MCF 10A (cell line): ENCODE measurements at places on chromosomes 5 and 9. TPM values are rescaled to one million over a fixed set of nuclear protein-coding genes. Genes with fewer than 3 reads are reported as not detected.

The CDH18 gene
- not detected in 2 replicates for total RNA-seq

DNA sequence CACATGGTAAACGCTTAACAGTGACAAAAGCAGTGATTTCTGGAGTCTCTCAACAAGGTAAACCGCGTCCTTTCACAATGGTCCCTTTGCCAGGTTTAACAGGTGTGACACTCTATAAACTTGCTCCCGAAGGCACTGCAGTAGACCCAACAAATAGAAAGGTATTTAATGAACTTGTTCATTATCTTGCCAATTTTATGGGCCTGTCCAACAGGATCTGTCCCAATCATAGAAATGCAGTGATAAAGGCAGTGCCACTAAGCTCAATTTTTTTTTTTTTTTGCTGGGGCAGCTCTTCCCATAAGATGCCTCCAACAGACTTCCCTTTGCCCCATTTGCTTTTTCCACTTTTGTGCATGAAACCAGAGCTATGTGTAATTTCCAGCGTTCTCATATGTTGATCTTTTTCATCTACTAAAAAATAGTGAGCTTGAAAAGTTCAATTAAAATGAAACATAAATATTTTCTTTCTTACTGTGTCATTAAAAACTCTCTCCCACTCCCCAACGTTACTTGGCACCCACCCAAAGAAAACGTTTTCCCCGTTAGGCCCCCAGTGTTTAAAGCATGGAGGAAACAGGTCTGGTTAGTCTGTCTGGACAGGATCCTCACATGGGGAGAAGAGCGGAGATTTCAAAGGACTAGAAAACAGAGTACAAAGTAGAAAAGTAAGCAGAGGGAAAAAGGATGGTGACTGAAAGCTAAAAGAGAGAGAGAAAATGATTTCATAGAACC is 80.9 kb upstream of the SPATA31D4 start:
- no peaks in the 10 kb centered on the region for H3K27me3 ChIP-seq
- DNase-seq: no peak
- no peak overlapping the region for H3K27ac ChIP-seq
- peaks cover 7% of the 10 kb centered on the region for H3K36me3 ChIP-seq

- no peaks in the 10 kb centered on the region for H3K27me3 ChIP-seq
- no peak overlapping the region for H3K4me3 ChIP-seq
- no peak overlapping the region for H3K27ac ChIP-seq
- H3K4me1 ChIP-seq: no peaks in the 10 kb centered on the region
- peaks cover 5% of the 10 kb centered on the region for H3K36me3 ChIP-seq
- no peak for DNase-seq
Measured at GRCh38 chr9:114170771-114171461, 15.6 kb downstream of the COL27A1 start.

DNA sequence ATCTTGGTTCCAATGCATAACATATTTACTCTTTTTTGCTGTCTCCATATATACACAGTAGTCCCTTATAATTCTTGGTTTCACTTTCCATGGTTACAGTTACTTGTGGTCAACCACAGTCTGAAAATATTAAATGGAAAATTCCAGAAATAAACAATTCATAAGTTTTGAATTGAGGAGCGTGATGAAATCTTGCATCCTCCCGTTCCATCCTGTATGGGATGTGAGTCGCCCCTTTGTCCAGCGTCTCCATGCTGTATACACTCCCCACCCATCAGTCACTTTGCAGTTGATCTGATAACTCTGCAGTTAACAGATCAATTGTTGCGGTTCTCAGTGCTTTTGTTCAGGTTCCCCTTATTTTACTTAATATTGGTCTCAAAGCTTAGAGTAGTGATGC is 11.5 kb upstream of the FAF2 start:
- peak overlapping the region; percentile 43 for H3K4me3 ChIP-seq
- peak; percentile 19 for DNase-seq
- no peaks in the 10 kb centered on the region for H3K27me3 ChIP-seq
- no peak overlapping the region for H3K27ac ChIP-seq
- peaks cover 13% of the 10 kb centered on the region for H3K4me1 ChIP-seq
- no peaks in the 10 kb centered on the region for H3K36me3 ChIP-seq

DNA sequence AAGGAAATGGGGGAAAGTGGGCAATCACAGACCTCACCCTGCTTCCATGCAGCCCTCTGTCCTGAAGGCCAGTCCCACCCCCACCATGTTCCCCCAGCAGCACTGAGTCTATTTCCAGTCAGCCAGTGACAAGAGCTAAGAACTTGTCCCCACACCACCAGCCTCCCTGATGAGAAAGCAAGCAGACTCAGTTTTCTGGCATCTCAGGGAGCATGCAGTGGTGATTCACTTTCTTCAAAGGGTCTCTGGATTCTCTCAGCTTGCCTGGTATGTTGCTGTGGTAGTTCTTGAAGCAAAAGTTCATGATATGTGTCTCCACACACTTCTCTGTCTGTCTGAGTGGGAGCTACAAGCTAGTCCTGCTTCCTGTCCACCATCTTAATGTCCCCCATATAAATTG is 799.9 kb upstream of the TYRP1 start:
- H3K4me1 ChIP-seq: no peaks in the 10 kb centered on the region
- peaks cover 44% of the 10 kb centered on the region for H3K27me3 ChIP-seq
- H3K4me3 ChIP-seq: no peak overlapping the region
- DNase-seq: no peak
- H3K27ac ChIP-seq: no peak overlapping the region

- DNase-seq: no peak
- H3K4me3 ChIP-seq: no peak overlapping the region
- no peaks in the 10 kb centered on the region for H3K4me1 ChIP-seq
- peaks cover 13% of the 10 kb centered on the region for H3K36me3 ChIP-seq
- H3K27me3 ChIP-seq: peaks cover 3% of the 10 kb centered on the region
Measured at GRCh38 chr9:14690948-14691730, 2.1 kb downstream of the ZDHHC21 start.

DNA sequence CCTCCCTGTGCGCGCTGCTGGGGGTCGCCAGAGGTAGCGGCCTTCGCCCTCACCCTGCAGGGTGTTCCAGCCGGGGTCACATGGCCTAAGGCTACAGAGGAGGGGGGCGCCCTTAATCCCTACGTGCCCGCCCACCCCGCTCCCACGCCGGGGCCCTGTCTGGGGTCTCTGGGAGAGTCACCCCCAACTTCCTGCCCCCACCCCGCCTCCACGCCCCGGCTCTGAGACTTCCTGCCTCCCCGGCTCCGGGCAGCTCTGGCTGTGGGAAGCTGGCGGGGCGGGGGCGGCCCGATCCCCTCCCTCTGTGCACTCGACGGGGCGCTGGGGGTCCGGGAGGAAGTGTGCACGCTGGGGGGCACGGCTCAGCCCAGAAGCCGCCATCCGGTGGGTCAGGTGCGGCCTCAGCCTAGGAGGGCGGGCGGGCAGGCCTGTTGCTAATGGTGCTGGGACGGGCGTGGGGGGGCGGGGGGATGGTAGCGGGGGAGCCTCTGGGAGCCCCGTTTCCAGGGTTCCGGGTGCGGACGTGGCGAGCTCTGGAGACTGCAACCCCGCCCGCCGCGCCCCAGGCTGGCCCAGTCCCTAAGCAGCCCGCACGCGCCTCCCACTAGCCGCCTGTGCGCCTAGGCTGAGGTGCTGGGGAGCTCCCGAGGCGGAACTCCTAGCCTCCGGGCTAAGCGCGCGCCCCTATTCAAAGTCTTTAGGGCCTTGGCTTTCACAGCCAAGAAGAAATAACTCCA is 61.6 kb downstream of the CXXC5 start:
- no peaks in the 10 kb centered on the region for H3K4me1 ChIP-seq
- DNase-seq: no peak
- peak overlapping the region; percentile 66 for H3K4me3 ChIP-seq
- no peak overlapping the region for H3K27ac ChIP-seq

The CCL27 gene
- 0.49 TPM in 1 of 2 replicates, not detected in the other for total RNA-seq

DNA sequence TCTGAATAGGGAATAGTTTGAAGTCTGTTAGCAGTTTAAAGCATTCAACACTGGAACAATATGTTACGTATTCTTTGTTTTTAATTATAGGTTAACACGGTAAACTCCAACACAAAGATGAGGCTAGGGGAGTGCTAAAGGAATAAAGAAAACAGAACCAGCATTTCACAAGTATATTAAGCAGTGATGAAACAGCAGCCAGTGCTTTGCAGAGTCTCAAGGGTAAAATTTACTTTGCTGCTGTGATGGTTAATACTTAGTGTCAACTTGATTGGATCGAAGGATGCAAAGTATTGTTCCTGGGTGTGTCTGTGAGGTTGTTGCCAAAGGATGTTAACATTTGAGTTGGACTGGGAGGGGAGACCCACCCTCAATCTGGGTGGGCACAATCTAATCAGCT is 30.0 kb upstream of the GSN start:
- H3K27ac ChIP-seq: no peak overlapping the region
- no peak for DNase-seq
- H3K4me3 ChIP-seq: no peak overlapping the region
- no peaks in the 10 kb centered on the region for H3K36me3 ChIP-seq
- H3K4me1 ChIP-seq: peaks cover 7% of the 10 kb centered on the region
- H3K27me3 ChIP-seq: no peaks in the 10 kb centered on the region

GRCh38 chr9:17472126-17472525 is 106.7 kb upstream of the SH3GL2 start:
- H3K4me3 ChIP-seq: no peak overlapping the region
- no peak overlapping the region for H3K27ac ChIP-seq
- H3K4me1 ChIP-seq: no peaks in the 10 kb centered on the region
- no peaks in the 10 kb centered on the region for H3K27me3 ChIP-seq
- H3K36me3 ChIP-seq: peaks cover 16% of the 10 kb centered on the region

The PCDHB3 gene
- 0.42 and 0.49 TPM in 2 replicates for total RNA-seq

The CBY3 gene
- total RNA-seq: not detected in 2 replicates

DNA sequence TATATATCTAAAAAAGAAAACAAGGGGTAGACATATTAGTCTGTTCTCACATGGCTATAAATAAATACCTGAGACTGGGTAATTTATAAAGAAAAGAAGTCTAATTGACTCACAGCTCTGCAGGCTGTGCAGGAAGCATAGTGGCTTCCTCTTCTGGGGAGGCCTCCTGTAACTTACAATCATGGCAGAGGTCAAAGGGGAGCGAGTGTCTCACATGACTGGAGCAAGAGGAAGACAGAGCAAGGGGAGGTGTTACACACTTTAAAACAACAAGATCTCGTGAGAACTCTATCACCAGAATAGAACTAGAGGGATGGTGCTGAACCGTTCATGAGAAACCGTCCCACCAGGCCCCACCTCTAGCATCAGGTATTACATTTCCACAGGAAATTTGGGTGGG is 616.8 kb downstream of the TLE4 start:
- no peaks in the 10 kb centered on the region for H3K4me1 ChIP-seq
- no peak overlapping the region for H3K27ac ChIP-seq
- DNase-seq: no peak
- H3K36me3 ChIP-seq: no peaks in the 10 kb centered on the region
- no peak overlapping the region for H3K4me3 ChIP-seq

The GAPT gene
- total RNA-seq: not detected in 2 replicates

DNA sequence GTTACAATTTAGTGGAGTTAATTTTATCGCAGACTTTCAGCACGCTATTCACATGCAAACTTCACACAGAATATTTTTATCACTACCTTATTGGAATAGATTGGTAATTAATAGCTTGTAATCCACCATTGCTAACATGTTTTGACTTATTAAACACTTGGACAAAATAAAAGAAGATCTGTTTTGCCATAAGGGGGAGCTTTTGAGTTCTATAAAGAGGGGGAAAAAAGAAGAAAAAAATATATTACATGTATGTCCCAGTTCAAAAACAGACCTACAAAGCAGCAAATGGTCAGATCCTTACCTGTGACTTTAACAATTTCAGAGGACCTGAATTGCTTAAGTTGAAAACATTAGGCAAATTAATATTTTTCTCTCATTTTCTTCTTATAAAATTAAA is 1.2 kb upstream of the PAPPA start:
- H3K27me3 ChIP-seq: no peaks in the 10 kb centered on the region
- peak overlapping the region; percentile 83 for H3K4me3 ChIP-seq
- peak overlapping the region; percentile 87 for H3K27ac ChIP-seq
- H3K36me3 ChIP-seq: no peaks in the 10 kb centered on the region
- peaks cover 45% of the 10 kb centered on the region for H3K4me1 ChIP-seq

The IFNA2 gene
- not detected in 2 replicates for total RNA-seq

DNA sequence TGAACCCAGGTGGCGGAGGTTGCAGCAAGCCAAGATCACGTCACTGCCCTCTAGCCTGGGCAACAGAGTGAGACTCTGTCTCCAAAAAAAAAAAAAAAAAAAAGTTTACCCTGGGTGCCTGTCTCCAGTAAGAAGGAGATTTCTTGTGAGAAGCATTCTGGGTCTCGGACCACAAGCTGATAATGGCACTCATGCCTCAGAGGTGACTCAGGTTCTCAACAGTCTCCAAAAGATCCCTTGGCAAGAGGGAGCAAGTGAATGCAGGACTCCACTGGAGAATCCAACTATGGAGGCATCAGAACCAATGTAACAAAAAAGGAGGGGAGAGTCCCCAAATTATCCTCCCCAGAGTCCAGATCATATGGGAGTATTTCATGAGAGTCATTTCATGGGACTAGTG is 106.0 kb upstream of the LRRTM2 start:
- no peak overlapping the region for H3K4me3 ChIP-seq
- peaks cover 11% of the 10 kb centered on the region for H3K4me1 ChIP-seq
- H3K36me3 ChIP-seq: peaks cover 35% of the 10 kb centered on the region
- H3K27ac ChIP-seq: no peak overlapping the region
- H3K27me3 ChIP-seq: no peaks in the 10 kb centered on the region

- no peak overlapping the region for H3K4me3 ChIP-seq
- no peaks in the 10 kb centered on the region for H3K27me3 ChIP-seq
Measured at GRCh38 chr9:114282507-114282906, 40.4 kb upstream of the ORM1 start.

DNA sequence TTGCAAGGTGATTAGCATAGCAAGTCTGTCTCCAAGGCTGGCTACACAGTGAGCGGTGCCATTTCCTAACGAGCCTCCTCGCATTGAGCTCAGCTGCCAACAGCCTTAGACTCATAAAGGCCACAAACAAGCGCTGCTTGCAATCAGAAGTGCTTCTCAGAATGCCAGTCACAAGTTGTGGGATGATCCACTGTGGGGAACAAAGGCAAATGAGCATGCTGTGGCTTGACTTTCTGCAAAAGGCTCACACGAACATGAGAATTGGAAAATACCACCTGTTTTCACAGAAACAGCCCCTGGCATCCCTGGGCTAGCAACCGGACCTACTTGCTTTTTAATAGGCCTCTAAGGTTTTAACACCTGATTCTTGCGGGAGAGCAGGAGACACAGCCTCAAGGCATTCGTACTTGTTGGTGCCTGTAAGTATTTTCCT is 215.5 kb downstream of the FANCC start:
- no peak overlapping the region for H3K27ac ChIP-seq
- H3K36me3 ChIP-seq: peaks cover 31% of the 10 kb centered on the region
- H3K4me3 ChIP-seq: no peak overlapping the region
- DNase-seq: peak; percentile 27
- H3K27me3 ChIP-seq: no peaks in the 10 kb centered on the region

The NKD2 gene
- total RNA-seq: 0.21 and 0.32 TPM in 2 replicates
